RWPE1 (cell line): ENCODE measurements at places on chromosomes 1 and 21.

- DNase-seq = no peak
Measured at GRCh38 chr1:156682166-156682890, 5.1 kb upstream of the NES start.

GRCh38 chr21:28509031-28509430, 483.6 kb downstream of the LTN1 start:
- DNase-seq = no peak

DNA sequence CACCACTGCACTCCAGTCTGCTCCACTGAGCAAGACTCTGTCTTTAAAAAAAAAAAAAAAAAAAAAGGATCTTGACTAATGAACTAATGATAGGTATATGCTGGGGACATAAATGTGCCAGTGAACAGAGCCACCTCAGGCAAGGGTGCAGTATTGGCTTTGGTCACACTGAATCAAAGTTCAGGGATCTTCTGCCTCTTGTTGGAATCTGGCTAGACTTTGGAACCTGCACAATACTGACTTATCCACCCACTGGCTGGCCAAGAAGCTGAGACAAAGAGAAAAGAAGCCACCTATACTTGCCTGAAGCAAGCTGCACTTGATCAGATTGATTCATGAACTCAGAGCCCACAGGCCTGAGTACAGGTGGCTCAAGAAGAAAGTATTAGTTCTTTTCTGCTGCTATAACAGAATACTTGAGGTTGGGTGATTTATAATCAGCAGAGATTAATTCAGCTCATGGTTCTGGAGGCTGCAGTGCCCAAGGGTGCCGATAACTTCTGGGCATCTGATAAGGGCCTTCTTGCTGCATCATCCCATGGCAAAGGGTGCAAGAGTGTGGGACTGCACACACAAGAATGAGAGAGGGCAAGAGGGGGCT, 172.0 kb downstream of the FGGY start:
- DNase-seq = no peak

DNA sequence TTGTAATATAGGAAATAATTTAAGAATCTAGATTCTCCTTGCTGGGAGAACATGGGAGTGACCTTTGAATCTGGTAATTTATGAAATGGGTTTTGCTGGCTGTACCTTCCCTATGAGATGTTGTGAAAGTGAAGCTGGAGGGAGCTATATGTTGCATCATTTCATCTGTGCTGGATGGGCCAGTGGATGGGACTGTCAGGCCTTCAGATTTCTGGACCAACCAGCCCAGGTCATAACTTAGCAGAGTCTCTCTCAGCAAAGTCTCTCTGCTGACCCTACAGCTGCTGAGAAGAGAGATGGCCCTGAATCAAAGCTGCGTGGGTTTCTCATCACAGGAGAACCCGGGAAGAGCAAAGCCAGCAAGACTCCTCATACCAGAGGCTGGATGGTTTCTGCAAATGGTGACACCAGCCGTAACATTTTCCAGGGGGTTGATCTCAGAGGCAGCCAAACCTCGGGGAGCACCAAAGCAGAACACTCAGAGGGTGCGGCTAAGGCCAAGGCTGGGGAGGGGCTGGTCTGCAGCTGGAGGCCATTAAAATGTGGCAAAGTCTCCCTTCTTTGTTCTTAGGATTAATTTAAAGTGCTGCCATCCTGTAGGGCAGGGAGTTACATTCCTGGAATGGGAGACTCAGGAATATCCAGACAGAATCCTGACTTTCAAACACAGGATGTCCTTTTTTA, 18.2 kb upstream of the PTGFRN start:
- DNase-seq = no peak

GRCh38 chr1:33370301-33370700, 49.4 kb upstream of the A3GALT2 start:
- no peak for DNase-seq

- DNase-seq = no peak
Measured at GRCh38 chr1:227429447-227430359, 111.4 kb upstream of the CDC42BPA start.

DNA sequence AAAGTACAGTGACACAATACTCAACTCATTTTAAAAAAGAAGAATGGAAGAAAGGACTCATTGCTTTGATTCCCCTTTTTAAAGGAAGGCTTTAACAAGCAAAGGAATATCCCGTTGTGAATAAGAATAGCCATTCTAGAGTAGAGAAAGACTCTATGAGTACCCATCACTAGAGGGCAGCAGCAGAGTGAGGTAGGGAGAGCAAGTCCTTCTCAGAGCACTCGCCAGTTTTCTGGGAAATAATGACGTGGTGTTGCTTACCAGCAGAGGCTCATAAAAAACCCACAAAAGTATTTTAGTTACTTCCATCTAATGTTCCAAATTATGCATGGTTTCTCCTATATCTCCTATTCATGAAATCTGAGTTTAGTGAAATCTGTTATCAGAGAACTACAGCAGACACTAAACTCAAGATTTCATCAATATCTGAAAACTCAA, 74.6 kb downstream of the USP24 start:
- peak; percentile 76 for DNase-seq

DNA sequence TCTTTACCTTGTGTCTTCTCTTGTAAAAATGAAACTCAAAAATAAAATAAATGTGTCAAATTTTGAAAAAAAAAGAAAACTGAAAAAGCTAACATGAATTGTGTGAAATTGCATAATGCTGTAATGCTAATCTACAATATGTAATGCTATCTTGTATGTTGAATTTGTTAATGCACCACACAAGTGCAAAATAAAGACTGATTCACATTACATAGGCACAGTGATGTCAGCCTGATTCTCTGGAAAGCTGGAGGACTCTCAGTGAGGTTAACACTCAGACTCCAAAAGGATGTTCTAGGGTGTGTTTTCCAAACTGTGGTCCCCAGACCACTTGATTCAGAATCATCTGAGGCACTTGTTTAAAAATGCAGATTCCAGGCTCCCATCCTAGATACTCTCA, 25.6 kb downstream of the SYT11 start:
- no peak for DNase-seq

DNA sequence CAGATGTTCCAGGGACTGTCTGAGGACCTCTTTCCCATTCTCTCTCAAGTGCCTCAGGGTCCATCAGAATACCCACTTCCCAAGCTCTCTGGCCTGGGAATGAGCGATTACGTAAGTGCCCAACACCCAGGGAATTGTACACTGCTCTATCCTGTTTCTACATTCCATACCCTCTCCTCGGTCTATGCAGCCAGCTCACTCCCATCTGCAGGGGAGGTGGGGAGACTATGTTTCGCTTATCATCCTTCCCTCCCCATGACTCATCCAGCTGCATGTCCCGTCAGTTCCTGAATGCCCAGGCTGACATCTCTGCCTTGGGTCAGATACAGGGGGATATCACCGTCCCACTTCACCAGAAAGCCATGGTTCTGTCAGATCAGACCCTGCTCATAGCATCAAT, 34.5 kb upstream of the CD1D start:
- peak; percentile 88 for DNase-seq

DNA sequence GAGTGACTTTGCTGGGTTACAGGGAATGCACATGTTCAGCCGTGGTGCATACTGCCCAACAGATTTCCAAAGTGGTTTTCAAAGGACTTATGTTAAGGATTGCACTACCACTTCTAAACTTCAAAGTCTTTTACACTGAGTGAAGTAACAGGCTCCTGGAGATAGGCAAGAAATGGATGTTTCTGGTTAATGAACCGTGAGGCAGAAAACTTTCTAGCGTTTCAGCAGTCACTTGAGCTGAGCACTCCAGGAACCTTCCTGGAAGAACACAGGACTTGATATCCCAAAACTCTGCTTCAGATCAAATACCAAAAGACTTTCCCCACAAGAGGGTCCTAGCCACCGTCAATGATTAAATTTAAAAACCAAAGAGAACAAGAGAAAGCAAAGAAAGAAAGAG, 74.3 kb upstream of the ATP1A1 start:
- no peak for DNase-seq

DNA sequence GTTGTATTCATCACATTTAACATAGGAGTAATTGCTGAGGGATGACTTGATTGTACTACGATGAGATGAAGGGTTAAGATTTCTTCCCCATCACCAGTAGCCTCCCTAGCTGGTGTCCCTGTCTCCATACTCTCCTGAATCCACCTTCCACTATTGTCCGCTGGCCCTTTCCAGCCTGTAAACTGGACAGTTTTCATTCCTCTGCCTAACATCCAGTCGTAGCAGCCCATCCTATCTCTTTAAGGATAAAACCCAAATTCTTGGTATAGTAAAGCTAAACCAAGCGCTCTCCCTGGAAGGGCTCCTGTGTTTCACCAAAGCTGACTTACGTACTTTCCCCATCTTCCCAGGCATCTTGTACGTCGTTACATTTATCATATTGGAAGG, 670 bp downstream of the COX20 start:
- DNase-seq = peak; percentile 44

- DNase-seq = peak; percentile 73
Measured at GRCh38 chr1:105087506-105087905, 1337.8 kb downstream of the AMY1C start.

GRCh38 chr1:216805233-216805632, 82.0 kb upstream of the ESRRG start:
- no peak for DNase-seq

DNA sequence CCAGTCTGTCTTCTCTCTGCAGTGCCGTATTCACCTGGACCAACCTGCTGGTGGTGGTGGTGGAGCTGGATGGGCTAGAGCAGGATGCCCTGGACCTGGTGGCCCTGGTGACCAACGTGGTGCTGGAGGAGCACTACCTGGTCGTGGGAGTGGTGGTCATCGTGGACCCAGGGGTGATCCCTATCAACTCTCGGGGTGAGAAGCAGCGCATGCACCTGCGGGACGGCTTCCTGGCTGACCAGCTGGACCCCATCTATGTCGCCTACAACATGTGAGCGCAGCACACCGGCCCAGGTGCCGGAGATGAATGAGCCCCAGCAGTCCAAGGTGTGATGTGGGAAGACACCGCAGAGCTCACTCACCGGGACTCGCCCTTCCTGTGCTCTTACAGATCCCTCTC, 37.5 kb downstream of the S100B start:
- DNase-seq = no peak

DNA sequence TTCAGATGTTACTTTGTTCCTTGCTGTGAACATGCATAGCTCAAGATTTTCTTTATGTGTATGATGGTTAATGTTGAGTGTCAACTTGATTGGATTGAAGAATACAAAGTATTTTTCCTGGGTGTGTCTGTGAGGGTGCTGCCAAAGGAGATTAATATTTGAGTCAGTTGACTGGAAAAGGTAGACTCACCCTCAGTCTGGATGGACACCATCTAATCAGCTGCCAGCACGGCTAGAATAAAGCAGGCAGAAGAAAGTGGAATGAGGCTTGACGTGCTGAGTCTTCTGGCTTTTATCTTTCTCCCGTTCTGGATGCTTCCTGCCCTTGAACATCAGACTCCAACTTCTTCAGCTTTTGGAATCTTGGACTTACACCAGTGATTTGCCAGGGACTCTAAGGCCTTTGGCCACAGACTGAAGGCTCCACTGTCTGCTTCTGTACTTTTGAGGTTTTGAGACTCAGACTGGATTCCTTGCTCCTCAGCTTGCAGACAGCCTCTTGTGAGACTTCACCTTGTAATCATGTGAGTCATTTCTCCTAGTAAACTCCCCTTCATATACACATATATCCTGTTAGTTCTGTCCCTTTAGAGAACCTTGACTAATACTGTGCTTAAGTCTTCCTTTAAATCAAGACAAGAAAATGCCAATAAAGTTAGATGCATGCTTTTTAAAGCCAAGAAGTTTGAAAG, 626.6 kb downstream of the KCNT2 start:
- no peak for DNase-seq

GRCh38 chr1:8419172-8419571, 101.3 kb downstream of the SLC45A1 start:
- no peak for DNase-seq

DNA sequence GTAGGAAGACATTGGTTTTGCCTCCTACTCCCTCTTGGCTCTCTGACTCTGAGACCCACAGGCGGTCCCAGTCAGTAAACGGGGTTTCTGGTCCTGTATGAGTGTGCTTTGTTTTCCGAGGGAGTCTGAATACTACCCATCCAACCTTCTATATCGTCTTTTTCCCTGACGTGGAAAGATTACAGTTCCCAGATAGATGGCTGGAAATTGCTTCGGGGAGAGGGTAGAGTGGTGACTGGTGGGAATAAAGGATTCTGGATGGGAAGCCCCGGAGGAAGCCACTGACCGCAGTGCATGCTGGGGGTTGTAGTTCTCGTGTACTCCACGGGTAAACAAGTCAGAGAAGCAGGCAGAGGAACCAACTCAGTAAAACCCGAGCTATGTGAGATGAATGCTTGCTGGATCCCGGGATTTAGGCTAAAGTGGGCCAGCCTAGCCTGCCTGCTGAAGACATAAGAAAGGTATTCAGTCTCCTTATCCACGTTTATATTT, 66.2 kb upstream of the IRF2BP2 start:
- peak; percentile 45 for DNase-seq

- no peak for DNase-seq
Measured at GRCh38 chr1:39898191-39898590, 3.5 kb downstream of the MYCL start.

DNA sequence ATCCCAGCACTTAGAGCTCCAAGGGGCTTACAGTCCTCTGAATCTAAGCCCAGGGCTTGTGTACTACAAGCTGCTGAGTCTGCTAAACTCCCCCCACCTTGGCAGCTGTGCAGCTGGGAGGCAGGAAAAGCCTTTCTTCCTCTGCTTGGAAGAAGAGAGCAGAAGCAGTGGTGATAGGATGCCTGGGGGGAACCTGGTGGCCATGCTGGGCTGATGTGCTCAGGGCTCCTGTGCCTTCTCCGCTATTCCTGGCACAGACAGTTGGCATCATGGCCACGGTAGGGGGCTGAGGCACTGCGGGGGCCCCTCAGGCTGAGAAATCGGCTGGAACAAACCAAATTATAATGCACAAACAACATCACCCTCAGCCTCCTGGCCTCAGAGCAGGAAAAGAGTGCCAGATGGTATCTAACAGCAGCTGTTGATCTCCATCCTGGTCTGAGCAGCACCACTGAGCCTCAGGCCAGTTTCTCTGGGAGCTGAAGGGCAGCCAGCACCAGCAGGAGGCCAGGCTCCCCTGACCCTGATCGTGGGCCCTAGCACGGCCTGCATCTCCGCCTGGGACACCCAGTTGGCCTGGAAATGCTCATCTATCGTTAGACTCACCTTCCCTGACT, 35.8 kb downstream of the ECE1 start:
- DNase-seq = no peak

DNA sequence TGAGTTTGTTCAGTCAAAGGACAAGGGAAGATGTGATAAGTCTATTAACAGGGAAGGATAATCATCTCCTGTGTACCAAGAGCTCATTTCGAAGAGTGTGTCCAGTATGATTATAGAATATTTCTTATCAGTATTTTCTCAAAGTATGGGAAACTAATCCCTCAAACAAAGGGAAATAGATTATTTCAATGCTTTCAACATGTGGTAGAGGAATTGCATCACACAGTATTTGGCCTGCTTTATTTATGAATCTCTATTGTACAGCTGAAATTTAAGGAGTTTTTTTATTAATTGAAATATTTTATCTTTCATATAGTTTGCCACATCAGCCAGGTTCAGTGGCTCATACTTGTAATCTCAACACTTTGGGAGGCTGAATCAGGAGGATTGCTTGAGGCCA, 151.0 kb downstream of the CLEC20A start:
- no peak for DNase-seq
